NCI-H187 treated with DMSO at 0.1 percent for 48 hours (cell line): ENCODE measurements at places on chromosomes 13 and 19.

DNA sequence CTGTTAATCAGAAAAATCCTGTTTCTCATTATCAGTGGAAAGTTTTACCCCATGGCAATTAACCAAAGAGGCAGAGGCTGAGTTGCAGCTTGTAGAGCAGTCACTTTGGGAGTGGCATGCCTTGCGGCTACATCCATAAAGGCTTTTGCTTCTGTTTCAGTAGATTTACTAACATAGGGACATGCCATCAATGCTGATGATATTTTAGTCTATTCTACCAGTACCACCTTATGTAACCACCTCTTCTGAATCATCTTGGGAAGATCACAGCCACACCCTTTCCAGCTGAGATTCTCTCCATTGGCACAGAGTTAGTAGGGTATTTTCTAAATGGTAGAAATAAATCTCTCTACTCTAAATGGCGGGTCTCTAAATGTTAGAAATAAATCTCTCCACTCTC, 37.5 kb downstream of the POSTN start:
- no peak for DNase-seq

DNA sequence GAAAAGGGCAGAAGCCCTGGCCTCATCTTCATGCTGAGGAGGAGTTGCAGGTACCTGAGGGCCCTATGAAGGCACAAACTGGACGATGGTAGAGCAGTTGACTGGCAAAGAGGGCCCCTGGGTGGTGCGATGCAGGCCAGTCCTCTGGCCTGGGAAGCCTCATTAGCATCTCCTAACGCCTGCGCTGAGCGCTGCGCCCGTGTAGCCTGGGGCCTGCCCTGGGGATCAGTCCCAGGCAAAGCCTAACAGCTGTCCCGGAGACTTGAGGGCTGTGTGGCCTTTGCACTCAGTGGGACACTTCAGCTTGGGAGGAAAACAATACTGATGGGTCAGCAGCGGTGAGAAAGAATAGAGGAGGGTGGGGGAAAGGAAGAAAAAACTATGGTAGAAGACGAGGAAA, 187.7 kb downstream of the RAP2A start:
- DNase-seq = no peak

DNA sequence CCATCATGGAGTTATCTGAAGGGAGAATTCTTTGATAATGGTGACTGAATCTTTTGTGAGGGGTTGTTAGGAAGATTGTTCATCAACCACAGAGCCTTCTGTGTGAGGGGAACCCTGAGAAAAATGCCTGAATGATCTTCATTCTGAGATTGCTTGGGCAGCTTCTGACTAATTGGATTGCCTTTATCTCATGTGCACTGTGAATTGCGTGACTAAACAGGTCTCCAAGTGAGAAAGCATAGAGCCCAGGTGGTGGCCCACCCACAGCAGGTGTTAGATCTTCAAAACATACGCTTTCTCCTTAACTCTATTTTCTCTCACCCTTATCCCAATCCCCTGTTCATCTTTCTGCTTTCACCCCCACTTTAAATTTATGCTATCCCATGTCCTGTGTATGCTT, 58.3 kb downstream of the DOCK9 start:
- DNase-seq = no peak

DNA sequence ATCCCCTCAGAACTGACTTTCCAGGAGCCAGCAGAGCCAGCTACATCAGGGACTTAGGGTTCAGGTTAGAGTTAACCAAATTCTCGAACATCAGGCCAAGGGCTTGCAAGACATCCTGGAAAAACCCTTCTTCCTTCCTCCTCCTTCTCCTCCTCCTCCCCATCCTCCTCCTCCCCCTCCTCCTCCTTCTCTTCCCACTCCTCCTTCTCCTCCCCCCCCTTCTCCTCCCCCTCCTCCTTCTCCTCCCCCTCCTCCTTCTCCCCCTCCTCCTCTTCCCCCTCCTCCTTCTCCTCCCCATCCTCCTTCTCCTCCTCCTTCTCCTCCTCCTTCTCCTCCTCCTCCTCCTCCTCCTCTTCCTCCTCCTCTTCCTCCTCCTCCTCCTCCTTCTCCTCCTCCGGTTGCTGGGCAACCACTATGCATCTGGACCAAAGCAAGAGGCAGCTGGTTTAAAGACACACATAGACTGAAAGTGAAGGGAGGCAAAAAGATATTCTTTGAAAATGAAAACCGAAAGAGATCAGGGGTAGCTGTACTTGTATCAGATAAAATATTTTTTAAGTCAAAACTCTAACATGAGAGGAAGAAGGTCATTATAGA, 5.9 kb upstream of the CCL25 start:
- no peak for DNase-seq

GRCh38 chr19:12864143-12864542, 17.1 kb downstream of the DNASE2 start:
- DNase-seq = no peak

- DNase-seq = no peak
Observed at GRCh38 chr13:46622630-46623256, 69.8 kb downstream of the LRCH1 start.
